GM03348 (cell line): ENCODE measurements at places on chromosomes 2 and 18.

- DNase-seq: no peak
These were observed 249.0 kb downstream of the KLHL29 start for GRCh38 chr2:23633966-23634365.

DNA sequence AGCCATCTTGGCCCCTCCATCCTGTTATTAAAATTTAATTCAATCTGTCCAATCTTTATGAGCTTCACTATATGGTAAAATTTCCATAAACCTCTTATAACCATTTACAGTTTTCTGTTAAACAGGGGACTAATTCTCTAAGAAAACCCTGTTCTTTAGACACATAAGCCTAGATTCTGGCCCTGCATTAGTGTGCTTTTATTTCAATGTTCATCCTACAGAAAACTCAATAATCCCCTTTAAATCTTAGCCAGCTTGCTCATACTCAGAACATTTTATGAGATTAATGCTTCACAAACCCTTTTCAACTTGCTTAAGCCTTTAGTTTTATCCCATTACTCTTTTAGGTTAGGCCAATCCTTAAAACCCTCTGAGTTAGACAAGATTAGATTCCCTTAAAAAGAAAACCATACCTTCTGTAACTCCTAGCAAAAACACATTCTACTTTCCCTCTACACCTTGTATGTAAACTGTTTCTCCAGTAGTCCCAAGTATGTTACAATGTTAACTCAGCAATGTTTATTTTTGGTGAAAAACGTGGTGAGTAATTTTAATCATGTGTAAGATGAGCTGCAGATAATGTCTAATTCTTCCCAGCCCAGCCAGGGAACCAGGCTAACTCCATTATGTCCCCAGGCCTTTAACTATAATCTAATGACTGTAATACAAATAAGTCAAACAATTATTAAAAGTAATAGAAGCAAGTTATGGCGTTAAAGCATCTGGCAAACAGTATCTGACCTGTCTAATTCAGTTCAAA is 1953.4 kb upstream of the LRRTM1 start:
- DNase-seq: no peak

- no peak for DNase-seq
These were observed 90.1 kb downstream of the EML6 start for GRCh38 chr2:54813584-54813983.

- DNase-seq: no peak
These were observed 89.2 kb upstream of the LRATD1 start for GRCh38 chr2:14543284-14543683.

GRCh38 chr2:113021312-113021711 is 16.1 kb downstream of the IL36A start:
- DNase-seq: no peak

DNA sequence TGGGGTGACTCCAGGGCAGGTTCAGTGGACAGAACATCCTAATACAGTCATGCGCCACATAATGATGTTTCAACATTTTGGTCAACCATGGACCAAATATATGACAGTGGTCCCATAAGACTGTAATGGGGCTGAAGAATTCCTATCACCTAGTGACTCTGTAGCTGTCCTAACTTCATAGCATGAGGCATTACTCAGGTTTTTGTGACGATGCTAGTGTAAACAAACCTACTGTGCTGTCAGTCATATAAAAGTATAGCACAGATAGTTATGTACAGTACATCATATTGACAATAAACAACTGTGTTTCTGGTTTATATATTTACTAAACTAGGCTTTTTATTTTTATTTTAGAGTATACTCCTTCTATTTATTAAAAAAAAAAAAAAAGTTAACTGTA is 87.1 kb downstream of the CACNB4 start:
- no peak for DNase-seq

DNA sequence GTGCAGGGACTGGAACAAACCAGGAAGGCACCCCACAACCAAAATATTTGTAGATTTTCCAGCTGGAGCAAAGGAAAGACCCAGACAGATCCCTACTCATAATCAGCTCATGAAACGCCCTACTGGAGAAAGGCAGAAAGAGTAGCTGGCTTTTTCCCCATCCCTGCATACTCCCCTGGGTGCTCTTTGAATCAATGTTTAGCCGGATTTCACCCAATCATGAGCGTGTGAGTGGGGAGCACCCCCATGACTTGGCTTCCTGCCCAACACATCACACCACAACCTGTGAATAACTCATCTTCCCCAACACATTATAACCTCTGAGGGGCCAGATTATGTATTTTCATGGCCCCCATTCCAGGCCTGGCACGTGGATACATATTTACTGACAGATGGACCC is 35.1 kb upstream of the SLC14A1 start:
- DNase-seq: no peak

- DNase-seq: no peak
These were observed 15.0 kb downstream of the ZC3H8 start for GRCh38 chr2:112239862-112240261.

DNA sequence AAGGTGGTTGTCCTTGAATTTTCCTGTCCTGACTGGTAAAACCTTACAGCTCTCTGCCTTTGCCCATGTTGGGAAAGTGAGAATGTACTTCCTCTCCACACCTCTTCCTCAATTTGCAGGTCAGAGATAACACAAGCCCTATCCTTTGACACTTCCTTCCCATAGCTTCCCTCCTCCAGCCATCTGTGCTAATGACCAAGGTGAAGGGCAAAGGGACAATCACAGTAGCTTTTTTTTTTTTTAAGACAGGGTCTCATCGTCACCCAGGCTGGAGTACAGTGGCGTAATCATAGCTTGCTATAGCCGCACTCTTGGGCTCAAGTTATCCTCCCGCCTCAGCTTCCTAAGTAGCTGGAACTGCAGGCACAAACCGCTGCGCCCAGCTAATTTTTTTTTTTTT is 24.3 kb upstream of the STPG4 start:
- DNase-seq: no peak

DNA sequence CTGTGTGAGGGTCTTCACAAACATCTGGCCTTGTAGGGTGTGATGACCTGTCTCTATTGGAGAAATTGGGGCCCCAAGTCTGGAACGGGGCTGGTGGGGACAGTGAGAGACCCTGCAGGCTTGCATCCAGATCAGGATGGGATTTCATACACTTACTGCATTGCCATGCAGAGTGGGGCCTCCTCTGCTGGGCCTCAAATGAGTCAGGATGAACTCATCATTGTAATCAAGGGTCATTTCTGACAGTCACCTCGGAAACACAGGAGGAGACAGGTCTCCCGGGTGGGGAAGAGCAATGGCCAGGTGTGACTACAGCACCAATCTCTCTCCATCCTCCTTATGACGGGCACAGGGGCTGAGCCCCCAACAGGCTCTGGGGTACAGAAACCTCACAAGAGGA is 48.1 kb upstream of the GALR1 start:
- no peak for DNase-seq

DNA sequence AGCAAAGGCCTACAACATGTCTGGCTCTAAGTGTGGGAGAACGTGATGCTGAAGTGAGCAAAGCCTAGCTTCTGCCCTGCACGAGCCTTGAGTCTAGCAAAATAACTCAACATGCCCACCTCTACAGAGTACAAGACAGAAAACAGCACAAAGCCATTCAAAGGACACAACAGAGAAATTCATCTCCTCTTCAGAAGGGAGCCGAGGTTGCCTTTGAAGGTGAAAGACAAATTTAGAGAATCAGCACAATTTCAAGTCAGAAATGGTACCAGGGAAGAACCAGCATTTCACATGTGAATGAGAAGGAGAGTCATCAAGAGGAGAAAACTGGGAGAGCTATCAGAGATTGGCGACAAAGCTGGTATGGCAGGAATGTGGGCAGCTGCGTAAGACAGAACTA is 21.7 kb upstream of the CYTIP start:
- no peak for DNase-seq

GRCh38 chr2:105294844-105295481 is 34.6 kb downstream of the TGFBRAP1 start:
- peak; percentile 90 for DNase-seq

- DNase-seq: peak; percentile 31
These were observed 114.7 kb upstream of the STON1 start for GRCh38 chr2:48414980-48415835.

DNA sequence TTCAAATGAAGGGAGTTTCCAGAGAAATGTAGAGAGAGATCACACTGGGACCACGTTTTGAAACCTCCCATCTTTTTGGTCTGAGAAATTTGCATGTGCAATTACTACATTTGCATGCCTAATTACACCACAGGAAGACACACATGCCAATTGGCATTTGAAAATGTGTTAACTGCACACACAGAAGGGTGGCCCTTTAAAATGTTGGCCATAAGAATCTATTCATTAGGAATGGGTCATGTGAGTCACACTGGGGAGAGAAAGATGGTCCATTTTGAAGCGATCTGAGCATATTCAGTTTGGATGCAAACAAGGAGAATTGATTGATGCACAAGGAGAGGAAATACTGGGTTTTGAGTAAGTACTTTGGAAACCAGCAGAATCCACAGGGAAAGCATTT is 1407.1 kb upstream of the ACVR2A start:
- DNase-seq: no peak

GRCh38 chr2:205047273-205047839 is 502.1 kb downstream of the PARD3B start:
- no peak for DNase-seq

DNA sequence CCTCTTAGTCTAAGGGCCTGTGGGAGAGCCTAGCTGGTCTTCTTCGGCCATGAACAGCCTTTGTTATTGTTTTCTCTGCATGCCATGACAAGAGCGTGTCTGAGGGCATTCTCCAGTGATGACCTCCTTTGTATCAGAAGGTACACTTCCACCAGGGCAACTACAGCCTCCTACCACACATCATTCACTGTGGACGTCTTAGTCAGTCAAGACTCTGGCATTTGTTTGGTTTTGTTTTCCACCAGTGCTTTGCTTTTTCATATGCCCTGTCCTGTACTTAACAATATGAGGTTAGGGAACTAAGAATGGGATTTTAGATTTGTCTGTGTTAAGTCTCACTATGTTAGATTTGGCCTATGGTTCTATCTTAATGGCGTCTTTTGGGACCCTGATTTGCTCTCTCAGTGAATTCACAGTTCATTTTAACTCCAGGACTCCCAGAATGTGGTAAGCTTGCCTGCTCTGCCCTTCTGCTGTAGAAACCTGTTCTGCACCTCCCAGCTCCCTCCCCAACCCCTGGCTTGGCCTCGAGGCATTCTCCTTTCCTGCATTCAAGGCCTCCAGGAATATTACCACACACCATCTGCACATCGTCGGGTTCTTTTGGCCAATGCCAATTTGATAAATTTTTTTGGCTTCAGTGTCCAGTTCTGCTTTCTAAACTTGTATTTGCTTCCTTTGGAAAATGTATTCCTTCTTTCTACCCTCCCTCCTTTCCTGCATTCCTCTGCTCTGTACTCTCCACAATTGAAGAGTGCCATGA is 42.8 kb upstream of the IL1R1 start:
- DNase-seq: no peak

DNA sequence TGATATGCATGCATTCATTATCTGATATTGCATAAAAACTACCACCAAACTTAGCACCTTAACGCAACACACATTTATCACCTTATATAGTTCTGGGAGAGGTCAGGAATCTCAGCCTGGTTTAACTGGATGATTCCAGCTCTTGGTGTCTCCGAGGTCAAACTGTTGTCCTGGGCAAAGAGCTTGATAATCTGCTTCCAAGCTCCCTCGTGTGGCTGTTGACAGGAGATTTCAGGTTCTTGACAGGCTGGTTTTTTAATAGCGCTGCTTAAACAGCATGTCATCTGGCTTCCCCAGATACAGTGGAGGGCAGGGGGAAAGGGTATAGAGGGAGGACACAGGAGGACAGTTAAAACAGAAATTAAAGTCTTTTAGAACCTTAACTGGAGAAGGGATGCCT is 785.0 kb downstream of the CNTNAP5 start:
- no peak for DNase-seq

- no peak for DNase-seq
These were observed 9.9 kb downstream of the GCKR start for GRCh38 chr2:27506587-27506986.

DNA sequence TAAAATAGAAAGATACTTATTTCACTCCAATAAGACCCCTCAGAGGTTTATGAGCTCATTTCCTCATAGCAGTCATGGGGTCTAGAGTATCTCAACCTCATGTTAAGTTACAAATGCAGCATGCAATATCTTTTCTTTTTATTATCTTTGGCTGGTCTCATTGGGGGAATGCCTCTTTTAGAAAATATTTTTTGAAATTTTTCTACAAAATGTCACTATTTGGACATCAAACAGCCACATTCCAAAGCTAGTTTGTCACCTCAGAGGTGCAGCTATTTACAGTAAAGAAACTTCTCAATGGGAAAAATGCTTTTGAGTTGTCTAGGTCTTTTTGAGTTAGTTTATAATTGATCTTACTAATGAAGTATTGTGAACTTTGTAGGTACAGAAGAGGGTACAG is 370.7 kb upstream of the LRATD1 start:
- DNase-seq: no peak

GRCh38 chr2:235774153-235774870 is 280.5 kb downstream of the AGAP1 start:
- no peak for DNase-seq

- DNase-seq: no peak
These were observed 94.7 kb upstream of the RPE start for GRCh38 chr2:209907746-209908145.

DNA sequence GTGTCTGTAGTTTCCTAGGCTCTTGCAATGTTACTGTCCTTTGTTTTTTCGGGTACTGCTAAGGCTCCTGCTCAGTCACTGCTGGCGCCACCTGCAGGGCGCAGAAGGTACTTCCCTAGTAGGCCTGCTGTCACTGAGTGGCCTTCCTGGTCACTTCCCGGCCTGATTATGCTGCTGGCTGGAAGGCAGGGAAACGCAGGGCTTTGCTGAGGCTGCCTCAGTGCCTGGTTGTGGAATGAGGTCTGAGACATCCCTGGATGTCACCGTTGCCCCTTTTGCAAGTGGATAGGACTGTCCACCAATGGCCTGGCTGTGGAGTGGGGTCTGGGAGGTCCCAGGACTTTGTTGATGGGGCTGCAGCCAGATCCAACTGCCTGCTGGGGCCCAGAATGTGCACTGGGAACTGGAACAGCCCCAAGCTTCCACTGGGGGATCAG is 13.1 kb downstream of the DAW1 start:
- peak; percentile 84 for DNase-seq

- no peak for DNase-seq
These were observed 4.2 kb upstream of the IL1R1 start for GRCh38 chr2:102138331-102138730.

- DNase-seq: no peak
These were observed 70.6 kb upstream of the RAB6C start for GRCh38 chr2:129908721-129909373.

DNA sequence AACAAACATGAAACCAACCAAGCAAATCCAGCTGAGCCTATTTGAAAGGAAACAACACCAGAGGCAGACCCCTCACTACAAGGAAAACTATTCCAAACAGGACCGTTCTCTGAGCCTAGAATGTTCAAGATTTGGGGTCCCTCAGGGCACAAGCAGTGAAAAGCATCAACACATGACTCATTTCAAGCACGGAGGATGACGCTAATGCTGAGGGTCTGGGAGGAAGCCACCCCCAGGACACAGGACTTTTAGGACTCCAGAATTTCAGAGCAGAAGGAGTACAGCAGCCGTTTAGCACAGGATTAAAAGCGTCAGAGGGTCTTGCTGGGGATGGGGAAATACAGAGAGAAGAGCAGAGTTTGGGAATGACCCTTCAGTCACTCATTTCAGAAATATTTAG is 168.9 kb downstream of the DLGAP1 start:
- no peak for DNase-seq
